Astrocyte of the cerebellum (primary cell): ENCODE measurements at places on chromosomes 11 and 22.

GRCh38 chr11:114472661-114473060, 33.4 kb downstream of the REXO2 start:
- DNase-seq: no peak

GRCh38 chr11:111586388-111586831, 15.8 kb upstream of the SIK2 start:
- no peak for DNase-seq

GRCh38 chr11:67581469-67581868, 2.1 kb upstream of the GSTP1 start:
- DNase-seq: no peak

DNA sequence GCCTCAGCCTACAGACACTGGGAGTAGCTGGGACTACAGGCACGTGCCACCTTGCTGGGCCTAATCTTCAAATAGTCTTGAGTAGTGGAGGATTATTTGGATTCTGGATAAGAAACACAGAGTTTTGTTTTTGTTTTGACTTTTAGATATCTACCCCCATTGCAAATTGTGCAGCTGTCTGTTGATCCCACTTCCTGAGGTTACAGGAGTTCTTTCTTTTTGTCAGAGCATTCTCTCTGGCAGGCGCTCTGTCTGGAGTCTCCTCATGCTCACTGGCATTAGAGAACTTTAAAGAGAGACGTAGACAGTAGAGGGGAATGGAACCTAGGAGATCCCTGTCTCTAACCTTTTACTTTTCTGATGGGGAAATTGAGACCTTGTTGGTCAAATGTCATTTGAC, 7.8 kb upstream of the ADAMTS8 start:
- DNase-seq: no peak

DNA sequence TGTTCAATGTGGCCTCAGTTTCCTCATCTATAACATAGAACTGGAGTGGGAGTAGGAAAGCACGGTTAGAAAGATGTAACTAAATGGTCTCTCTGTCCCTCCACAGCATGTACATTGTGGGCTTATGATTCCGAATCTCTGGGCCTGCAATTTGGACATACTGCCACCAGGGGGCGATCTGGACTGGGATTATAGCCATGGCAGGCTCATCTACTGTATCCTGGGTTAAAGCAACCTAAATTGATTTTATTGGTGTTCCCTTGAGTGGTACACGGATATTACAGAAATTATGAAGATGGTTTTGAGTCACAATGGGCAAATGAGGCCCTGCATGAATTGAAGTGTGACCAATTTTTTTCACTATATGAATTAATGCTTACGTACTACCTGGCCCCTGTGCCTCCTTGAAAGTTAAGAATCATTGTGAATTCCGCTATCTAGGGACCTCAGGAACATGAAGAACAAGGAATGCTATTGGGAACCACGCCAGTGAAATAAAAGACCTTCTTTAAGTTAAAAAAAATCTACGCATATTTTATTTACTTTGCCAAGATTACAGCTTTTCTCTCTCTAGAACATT, 32.9 kb downstream of the TST start:
- DNase-seq: no peak

- no peak for DNase-seq
Measured at GRCh38 chr11:44851496-44851895, 99.2 kb downstream of the TP53I11 start.

DNA sequence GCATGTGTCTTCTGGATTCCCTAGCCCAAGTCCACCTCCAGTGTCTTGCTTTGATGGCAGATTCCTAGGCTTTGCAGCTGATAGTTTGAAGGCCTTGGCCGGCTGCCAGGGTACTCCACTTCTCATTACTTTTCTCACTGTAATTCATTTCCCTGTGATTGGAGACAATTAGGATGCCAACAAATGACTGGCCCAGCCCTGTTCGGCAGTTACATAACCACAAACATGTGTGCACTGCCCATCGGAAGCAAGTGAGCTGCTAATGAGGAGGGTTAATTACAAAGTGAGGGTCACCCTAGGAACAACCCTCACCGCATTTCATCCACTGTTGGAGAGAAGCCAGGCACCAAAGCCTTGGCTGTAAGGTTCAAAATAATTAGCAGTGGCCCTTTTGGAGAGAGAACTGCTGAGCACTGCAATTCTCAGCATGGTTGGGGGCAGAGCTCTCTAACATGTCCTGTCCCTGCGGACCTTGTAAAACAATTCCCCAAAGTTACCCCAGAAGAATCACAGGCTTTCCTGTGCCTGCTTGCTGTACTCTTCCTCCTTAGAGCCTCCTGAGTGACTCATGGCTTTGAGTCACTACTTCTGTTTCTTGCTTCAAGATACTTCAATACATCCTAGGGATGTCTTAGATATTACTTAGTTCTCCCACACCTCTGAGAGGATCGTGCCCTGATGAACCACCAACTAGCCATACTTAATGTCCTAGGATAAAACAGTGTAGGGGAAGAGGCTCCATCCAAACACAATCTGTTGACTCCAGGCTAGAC, 109.7 kb upstream of the GALNT18 start:
- DNase-seq: no peak

DNA sequence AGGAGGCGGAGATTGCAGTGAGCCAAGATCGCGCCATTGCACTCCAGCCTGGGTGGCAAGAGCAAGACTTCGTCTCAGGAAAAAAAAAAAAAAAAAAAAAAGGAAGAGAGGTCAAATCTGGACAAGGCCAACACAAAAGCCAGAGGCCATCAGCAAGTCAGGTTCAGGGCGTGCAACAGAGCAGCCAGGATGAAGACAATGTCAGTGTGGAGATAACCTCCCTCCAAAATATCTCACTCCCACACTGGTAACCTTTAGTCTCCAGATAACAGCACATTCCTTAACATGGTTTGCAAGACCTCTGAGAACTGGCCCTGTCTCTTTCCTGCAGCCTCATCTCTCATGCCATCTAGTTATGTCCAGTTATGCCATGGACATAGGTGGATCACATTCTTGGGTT, 4.7 kb downstream of the CSNK2A3 start:
- DNase-seq: no peak

- no peak for DNase-seq
Measured at GRCh38 chr11:77086521-77087472, 15.8 kb upstream of the OMP start.
